ENCODE measurements at places on chromosomes 1 and 21.

DNA sequence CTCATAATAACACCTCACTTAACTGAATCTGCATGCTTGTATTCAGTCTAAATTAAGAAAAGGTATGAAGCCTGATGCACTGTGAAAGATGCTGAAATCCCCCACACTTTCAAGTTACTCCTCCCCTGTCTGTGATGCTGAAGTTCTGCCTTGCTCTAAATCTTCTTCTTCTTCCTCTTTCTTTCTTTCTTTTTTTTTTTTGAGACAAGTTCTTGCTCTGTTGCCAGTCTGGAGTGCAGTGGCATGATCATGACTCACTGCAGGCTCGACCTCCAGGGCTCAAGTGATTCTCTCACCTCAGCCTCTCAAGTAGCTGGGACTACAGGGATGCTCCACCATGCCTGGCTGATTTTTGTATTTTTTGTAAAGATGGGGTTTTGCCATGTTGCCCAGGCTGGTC is 231.0 kb upstream of the B3GALT2 start:
- DNase-seq = no peak

DNA sequence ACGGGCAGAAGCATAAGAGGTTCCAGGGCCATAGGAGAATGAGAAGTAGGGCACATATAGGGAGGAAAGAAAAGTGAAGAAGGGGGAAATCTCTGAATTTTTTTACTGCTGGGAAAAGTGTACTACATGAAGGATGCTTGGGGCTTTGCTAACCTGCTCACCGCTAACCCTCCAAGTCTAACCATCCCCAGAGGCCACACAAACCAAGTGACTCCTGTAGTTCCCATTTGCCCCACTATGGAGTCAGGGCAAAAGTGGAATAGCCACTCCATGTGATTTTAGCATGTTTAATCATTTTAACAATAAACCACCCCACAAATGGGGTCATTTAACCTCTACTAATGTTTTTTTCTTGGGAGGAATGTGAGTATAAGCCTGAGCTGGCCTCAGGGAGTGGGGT is 24.7 kb downstream of the MPZ start:
- DNase-seq = no peak

- DNase-seq = no peak
These were observed 118.2 kb upstream of the ERRFI1 start for GRCh38 chr1:8144323-8144722.

DNA sequence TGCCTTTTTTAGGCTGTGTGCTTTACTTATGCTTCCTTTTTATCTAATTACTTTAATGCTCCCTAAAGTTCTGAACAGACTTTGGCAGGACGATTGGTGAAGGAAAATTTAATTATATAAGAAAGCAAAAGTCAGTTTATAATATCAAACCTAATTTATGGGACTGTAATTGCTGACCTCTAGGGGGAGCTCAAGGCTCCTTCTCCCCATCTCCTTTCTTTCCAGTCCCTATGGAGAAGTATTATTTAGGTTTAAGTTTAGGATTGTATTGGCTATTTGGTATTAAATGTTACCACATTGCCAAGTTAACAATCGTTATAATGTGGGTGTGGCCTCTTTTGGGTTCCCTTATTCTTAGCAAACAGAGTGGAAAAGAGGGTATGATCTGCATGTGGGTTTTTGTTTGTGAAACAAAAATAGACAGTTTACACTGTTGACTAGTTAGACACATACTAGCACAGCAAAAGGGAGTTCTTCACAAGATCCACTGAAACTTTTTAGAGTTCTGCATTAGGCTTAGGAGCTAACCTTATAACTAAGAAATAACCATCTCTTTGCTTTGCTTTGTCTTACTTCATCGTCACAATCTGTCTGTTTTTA is 48.2 kb upstream of the TNFSF4 start:
- no peak for DNase-seq

DNA sequence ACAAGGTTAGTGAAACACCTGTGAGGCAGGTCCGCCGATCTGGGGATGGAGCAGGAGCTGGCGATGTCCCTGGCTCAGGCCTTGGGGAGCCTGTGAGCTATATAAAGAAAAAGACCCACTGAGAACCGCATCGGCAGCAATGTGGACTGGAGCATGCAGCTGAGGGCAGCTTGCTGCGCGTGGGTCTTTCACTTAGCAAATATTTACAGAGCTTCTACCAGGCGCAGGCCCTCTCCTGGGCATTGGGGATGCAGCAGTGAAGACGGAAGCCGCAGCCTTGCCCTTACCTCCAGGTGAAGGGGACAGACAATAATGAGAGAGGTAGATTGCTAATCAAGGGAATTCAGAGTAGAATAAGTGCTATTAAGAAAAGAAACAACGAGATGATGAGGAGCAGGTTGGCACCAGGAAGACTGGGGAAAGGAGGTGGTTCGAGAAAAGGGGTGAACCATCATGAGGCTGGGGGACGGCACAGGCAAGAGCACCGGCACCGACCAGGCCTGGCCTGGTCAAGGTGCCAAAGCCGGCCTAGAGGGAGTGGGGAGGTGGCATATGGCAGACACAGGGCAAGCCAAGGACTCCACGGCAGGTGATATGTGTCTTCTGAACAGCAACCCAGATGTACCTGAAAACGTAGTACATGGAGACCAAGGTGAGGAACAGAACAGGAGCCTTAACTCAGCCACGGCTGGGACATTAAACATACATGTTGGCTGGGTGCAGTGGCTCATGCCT is 60.7 kb upstream of the PAX7 start:
- no peak for DNase-seq

- DNase-seq = no peak
These were observed 51.1 kb upstream of the CTTNBP2NL start for GRCh38 chr1:112344754-112345423.

DNA sequence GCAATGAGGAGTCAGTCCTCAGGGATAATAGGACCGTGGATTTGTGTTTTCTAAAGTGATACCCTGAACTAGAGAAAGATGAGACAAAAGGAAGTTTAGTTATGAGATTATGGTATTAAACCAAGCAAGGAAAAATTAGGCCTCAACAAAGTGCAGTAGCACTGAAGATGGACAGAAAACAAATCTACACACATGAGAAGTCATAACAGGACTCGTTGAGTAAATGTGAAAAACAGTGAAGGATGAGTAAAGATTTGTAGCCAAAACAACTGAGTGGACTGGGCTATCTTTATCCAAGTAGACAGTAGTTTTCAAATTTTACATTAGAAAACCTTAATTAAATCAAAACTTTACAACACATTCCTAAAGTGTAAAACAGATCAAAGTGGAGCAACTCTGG is 15.0 kb downstream of the EPRS1 start:
- no peak for DNase-seq

- DNase-seq = no peak
These were observed 83.3 kb downstream of the DTL start for GRCh38 chr1:212118872-212119260.

DNA sequence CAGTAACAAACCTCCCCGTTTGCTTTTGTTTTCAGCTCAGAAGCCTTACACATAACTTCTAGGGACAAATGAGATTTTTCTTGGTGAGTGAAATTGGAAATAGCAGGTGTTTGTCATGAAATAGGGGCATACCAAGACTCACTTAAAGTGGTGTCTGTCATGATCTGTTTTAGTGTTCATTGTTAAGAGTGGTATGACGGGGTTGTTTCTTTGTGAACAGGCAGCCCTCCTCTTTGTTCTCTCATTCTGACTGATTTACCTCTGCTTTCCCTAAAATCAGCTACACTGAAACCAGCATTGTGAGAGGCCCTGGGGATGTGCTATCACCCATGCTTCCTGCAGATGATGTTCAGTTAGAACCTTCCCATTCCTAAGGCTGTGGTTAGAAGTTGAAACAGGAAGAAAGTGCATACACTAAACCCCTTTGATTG is 2.5 kb upstream of the ERO1B start:
- DNase-seq = no peak

DNA sequence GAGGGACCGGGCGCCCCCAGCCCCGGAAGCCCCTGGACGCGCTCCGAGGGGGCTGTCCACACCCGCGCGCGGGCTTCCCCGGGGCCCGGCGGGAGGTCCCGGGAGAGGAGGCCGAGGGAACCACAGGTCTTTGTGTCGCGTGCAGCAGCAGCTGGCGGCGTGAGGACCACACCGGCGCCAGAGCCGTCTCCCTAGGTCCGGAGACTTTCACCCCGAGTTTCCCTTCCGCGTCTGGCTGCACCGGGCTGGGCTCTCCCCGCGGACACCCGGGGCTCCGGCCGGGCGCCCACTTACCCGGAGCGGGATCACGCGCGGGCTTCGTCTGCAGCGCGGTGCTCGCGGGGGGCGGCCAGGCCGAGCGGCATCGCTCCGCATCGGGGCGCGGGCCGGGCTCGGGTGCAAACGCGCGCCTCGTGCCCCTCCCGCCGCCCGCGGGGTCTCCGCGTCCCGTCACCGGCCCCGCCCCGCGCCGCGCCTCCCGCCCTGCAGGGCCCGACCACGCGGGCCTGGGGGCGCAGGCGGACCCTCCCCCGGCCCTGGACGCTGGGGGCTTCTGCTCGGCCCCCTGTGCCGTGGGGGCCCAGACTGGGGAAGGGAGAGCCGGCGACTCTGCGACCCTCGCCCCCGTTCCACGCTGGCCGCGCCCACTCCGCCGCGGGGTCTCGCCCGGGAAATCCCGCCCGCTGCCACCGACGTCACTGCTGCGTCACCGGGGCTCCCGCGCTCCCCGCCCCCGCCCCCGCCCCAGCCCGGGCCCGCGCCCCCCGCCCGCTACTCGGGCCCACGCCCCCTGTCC is at the start of gene GNG4:
Gene GNG4 (minus strand): TSS at position 417 of the 796 bp plus-strand sequence. CDS start 65,946 bp downstream, outside the sequence.
- peak; percentile 56 for DNase-seq

DNA sequence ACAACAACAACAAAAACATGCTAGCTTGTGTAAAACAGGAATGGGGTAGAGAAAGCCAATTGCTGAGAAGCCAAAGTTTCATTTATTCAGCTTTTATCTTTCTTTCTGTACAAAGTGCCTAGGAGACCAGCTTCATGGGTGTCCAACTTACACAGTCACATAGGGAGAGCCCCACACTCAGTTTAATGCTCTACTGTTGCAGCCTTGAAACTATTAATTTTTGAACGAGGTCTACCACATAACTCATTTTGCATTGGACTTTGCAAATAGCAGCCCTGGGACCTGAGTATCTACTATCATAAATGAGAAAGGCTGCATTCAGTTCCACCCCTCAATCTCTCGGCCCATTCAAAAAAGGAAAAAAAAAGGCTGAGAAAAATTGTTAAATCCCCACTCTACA is 98.8 kb downstream of the ZNF644 start:
- no peak for DNase-seq

DNA sequence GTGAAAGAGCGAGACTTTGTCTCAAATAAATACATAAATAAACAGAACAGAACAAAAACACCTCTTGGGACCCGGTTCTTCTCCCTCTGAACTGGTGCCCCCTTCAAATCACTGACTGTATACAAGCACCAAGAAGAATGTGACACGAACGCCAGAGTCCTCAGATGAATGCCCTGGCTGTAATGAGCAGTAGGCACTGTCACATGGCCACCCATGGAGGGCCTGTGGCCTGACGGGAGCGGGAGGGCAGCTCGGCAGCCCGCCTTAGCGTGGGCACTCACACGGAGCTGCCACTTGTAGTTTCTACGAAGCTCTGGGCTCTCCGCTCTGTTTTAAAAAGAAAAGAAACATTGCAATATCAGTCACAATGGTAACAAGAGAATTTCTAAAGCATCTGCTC is 146.0 kb downstream of the PEX14 start:
- DNase-seq = no peak

All from GM12891 (cell line).